ENCODE measurements at places on chromosomes 6 and 20.

DNA sequence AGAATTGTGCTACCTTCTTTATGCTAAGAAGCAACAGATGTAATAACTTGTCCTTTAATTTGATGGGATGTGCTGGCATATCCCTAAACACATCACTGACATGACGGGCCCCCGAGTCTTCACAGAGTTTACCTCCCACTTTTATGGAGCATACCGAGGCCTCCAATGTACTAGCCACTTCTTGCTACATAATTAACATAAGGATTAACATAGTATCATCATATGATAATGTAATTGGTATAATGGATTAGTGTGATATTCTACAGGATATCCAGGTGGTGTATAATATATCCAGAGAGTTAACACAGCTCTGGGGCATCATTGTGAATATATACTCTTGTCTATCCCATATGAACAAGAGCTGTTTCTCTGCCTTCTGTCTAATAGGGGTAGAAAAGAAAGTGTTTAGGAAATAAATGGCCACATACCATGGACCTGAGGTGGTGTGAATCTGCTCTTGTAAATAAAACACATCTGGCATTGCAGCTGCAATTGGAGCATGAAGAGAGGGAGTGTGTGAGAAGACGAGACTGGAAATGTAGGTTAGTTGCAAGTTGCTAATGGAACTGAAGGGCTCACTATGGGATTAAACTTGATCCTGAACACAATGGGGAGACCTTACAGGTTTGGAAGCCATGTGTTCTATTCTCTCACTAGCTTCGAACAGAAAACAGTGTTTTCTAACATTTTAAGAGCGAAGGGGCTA, 102.3 kb downstream of the IYD start:
- DNase-seq = no peak

DNA sequence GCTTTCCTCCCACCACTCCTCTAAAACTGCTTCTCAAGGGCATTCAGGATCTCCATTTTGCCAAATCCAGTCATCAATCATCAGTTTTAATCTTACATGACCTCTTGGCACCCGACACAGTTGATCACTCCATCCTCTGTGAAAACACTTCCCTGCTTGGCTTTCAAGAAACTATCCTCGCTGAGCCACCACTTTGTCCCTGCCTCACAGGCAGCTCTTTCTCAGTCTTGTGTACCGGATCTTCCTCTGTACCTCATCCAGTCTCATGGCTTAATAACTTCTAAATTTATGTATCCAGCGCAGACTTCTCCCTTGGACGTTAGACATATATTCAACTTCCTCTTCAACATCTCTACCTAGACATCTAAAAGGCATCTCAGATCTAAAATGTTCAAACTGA, 89.9 kb downstream of the BTBD9 start:
- no peak for DNase-seq

GRCh38 chr6:69984506-69984905, 118.2 kb downstream of the COL19A1 start:
- no peak for DNase-seq

- DNase-seq = peak; percentile 41
Measured at GRCh38 chr6:166417285-166417691, 34.5 kb upstream of the MPC1 start.

- no peak for DNase-seq
Measured at GRCh38 chr20:20820785-20821483, 108.5 kb upstream of the RALGAPA2 start.

DNA sequence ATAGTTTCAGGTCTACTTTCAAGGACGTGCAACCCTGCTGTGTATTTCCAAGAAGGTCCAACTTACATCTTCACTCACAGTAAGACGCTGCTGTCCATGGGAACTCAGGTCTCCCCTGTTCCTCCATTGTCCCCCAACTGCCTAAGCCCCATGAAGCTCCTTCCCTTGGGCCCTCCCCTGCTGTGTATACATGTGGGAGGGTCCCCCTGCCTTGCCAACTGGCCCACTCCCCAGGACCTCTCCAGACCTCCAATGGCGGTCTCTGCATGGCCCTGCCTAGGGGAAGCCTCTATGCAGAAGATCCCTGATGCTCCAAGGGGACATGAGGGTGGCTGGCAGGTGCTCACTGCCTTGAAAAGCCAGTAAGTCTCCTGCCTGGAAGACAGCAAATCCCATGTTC, 186.7 kb upstream of the CST7 start:
- DNase-seq = no peak

DNA sequence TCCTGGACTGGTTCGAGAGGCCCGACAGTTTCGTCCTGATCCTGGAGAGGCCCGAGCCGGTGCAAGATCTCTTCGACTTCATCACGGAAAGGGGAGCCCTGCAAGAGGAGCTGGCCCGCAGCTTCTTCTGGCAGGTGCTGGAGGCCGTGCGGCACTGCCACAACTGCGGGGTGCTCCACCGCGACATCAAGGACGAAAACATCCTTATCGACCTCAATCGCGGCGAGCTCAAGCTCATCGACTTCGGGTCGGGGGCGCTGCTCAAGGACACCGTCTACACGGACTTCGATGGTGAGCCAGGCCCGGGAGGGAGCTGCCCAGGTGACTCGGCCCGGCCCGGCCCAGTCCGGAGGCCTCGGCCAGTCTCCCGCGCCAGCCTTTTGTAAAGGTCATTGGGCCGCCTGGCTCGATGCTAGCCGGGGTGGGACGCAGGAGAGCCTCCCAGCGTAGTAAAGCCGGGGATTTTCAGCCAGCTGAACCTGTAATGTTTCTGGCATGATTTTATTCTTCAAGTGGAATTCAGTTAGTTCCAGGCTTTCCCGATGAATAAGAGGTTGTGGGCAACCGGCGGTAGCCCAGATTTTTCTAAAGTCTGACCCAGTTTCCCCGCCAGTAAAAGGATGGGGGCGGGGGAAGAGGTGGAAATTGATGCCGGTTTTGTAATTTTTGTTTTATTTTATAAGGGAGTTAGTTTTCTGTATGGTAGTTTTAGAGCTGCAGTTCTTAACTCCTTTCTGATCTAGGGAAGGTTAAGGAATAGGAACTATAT, 1.4 kb downstream of the PIM1 start:
- DNase-seq = peak; percentile 42

DNA sequence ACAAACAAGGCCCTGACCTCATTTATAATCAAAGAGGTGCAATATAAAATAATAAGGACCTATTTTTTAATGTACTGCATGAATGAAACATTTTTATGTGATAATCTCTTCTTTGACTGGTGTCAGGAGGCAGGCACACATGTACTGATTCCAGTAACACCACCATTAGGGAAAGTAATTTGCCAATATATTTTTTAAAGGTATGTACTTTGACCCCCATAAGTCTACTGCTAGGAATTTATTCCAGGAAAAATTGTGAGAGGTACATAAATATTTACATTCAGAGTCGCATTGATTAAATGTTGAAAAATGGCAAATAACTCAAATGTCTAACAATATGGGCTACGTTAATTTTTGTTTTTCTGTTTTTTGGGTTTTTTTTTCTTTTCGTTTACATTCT, 325.4 kb upstream of the PRDM1 start:
- DNase-seq = no peak

GRCh38 chr6:117483645-117484016, 1.2 kb downstream of the DCBLD1 start:
- no peak for DNase-seq

- DNase-seq = no peak
Measured at GRCh38 chr6:33716890-33717632, 5.6 kb upstream of the UQCC2 start.

- no peak for DNase-seq
Measured at GRCh38 chr6:96171112-96171511, 155.3 kb downstream of the FUT9 start.

DNA sequence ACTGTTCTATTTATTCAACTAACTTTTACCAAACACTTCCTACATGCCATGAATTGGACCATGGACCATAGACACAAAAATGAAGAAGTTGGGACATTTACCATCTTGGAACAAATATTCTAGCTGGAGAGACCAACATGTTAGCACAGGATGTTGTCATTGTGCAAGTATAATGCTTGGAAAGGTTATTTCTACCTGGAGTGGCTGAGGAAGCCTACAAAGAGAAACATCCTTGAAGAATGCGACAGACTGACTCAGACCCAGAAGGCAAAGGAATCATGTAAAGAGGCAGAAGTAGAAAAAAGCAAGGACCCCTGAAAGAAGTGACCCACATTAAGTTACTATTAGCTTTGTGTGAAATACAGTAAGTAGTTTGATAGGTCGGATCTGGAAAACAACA, 180.9 kb downstream of the SOD2 start:
- DNase-seq = no peak

DNA sequence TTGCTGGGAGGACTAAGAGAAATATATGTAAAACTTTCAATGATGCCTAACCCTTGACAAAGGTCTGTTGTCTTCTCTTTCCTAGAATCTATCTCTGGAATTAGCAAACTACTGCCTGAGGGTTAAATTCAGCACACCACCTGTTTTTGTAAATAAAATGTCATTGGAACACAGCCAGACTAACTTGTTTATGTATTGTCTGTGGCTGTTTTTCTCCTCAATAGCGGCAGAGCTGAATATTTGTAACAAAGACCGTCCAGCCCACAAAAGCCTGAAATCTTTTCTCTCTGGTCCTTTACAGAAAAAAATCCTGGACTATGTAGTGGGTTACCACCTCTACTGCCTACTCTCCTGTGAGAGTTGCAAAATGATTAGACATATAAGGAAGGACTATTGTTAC, 33.3 kb upstream of the SYNDIG1 start:
- DNase-seq = no peak

DNA sequence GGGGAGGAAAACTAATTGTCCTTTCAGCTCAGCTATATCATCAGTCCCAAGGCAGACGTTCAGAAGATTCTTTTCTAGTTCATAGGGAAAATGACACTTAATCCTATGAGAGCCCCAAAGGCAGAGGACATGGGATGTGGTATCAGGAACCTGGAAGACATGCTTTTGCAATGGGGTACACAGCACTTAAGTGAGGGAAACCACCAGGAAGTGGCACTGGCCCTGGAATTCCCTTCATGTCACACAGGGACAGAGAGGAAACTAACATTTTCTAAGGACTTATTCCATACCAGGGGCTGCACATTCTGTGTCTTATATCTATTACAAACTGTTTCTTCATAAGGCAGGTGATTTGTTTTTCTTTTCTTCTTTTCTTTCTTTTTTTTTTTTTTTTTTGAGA, 28.2 kb downstream of the VPS52 start:
- DNase-seq = no peak

DNA sequence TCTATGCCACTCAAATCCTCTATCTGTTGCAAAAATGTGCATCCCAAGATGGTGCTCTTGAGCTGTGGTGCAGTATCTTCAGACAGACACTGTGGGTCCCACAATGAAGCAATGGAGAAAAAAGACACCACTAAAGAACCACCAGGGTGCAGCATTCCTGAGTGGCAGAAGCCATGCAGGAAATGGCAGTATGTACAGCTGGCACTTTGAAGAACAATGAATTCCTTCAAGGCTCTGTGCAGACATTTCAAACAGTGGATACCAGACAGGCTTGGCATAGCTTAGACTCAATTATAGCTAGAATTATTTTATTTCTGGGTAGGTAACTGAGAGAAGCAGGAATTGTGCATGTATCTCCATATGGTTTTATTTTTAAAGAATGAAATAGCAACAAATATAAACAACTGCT, 24.0 kb upstream of the HDAC2 start:
- no peak for DNase-seq

DNA sequence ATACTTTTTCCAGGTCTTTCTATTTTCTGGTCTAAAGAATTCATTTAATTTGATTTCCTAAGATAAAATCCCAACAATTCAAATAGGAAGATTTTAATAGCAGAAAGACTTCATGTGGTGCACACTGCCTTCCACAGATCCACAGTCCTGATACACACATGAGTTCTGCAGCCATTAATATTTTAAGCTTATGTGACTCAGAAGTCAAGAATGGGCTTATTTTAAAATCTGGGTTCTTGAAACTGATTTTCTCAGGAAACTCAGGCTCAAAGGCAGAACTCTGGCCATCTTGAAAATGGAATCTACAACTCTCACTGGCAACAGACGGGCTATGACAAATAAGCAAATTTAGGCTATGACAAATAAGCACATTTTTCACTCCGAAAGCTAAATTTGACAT, 88.2 kb downstream of the COL12A1 start:
- no peak for DNase-seq

- DNase-seq = no peak
Measured at GRCh38 chr6:56145616-56146015, 101.8 kb downstream of the COL21A1 start.

GRCh38 chr6:26087284-26088115, at the start of gene HFE:
TSS of gene HFE (plus strand) at chr6:26087429. CDS start at chr6:26087441, 12 bp downstream.
- DNase-seq = peak; percentile 32

- no peak for DNase-seq
Measured at GRCh38 chr6:106875782-106876321, 98.7 kb downstream of the CD24 start.

- no peak for DNase-seq
Measured at GRCh38 chr6:49541210-49541724, 9.2 kb upstream of the C6orf141 start.

DNA sequence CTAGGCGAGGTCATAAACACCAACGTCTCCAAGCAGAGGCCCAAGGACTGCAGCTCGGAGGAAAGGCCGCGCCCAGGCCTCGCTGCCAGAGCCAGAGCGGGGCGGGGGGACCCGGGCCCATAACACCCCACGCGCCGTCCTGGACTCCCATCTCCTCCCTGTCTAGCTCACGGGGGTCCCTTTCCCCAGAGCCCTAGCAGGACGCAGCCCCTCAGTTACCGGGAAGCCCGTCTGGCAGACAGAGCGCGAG, 44.9 kb downstream of the MDFI start:
- no peak for DNase-seq

- DNase-seq = no peak
Measured at GRCh38 chr6:21246075-21246474, 347.5 kb upstream of the SOX4 start.

DNA sequence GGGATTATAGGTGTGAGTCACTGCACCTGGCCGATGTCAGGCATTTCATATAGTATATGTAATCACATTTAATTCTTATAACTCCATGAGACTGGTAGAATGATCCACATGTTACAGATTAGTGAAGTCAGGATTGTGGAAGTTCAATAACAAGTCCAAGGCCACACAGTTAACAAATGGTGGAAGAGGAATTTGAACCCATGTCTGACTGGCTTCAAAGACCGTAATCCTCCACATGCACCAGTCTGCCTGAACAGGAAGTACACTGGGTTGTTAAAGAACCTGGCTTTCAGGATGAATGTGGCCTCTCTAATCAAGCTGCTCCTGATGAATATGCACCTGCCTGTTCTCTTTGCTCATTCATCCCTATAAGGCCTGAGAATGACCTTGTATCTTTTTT, 122.0 kb upstream of the HDAC2 start:
- DNase-seq = no peak

All from activated naive CD4-positive, alpha-beta T cell treated with Interleukin-2 at 50 U/mL for 16 hours (primary cell).